ENCODE measurements at places on chromosomes 1 and 21.

DNA sequence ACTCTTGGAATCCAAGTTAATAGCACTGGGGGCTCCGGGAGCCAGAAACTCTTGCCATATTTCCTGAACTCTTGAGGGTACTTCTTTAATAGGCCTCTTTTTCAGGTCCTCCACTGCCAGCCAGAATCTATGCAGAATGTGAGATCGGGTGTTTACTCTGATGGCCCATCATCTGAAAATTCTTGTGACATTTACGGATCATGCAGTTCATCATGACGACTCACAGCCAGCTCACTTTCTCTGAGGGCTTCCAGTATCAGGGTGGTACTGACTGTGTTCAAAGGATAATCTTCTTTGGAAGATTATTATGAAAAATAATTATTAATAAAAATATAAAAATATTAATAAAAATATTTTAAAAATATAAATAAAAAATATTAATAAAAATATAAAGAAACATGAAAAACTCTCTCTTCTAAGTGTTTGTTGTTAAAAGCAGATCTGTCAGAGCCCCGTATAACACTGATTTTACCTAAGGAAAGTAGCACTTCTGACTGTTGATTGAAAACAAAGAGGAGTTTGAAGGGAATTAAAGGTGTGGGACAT, 194.3 kb upstream of the GREM2 start:
- DNase-seq: no peak

- no peak for DNase-seq
Observed at GRCh38 chr1:85451236-85451830, 13.6 kb downstream of the DDAH1 start.

- DNase-seq: no peak
Observed at GRCh38 chr1:5776035-5776550, 216.1 kb downstream of the NPHP4 start.

GRCh38 chr1:184210862-184211261, 159.3 kb downstream of the TSEN15 start:
- DNase-seq: no peak

DNA sequence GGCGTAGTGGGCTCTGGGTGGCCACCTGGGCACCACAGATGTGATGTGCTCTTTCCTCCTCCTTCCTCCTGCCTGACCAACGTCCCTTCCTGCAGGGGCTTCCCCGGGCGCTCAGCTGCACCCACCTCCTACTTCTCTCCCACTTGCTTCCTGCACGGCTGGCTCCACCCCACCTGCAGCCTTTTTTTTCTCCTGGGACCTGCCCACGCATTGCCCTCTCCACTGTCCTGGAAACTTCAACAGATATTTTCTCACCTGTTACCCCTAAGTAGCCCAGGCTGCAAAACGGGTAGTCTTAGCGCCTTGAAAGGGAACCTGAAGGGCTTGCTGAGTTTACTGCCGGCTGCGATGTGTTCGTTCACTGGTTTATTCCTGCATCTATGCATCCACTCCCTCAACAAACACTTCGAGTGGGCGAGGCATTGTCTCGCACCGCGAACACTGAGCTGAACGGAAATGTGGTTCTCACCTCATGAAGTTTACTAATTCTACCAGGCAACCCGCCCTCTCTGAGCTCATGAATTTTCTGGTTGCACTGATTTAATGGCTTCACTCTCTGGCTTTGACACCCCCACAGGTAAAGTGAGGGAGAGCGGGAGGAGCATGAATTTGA, 23.6 kb downstream of the ZBTB18 start:
- DNase-seq: peak; percentile 50

- no peak for DNase-seq
Observed at GRCh38 chr1:52366517-52366827, 467 bp upstream of the CC2D1B start.

DNA sequence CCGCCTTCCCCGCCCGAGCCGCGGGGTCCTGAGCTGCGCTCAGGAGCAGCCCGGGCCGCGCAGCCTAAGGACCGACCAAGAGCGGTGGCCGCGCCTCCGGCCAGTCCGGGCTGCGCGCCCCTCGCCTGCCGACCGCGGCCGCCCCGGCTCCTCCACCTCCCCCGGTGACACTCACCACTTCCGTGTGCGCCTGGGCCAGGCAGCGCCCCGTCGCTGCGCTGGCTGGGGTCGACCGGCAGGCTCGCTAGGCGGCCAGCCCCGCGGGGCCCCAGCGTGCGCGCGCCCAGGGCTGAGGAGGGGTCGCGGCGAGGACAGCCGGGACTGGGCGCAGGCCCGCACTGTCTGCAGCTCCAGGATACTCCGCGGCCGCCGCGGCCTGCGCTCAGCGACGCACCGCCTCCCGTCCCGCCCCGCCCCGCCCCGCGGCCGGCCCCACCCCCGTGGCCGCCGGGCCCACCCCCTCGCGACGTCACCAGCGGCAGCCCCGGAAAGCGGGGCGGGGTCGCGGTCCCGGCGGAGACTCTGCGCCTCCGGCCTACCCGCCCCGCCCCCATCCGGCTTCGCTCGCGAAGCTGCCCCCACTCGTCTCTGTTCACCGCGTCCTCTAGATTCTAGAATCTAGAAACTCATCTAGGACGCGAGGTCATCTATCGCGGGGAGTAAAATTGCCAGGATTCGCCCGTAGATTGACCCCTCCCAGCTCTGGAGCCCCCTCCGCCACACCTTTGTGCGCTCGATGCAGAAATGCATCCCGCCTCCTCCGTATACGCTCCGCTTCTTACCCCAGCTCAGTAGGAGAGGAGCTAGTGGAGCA, at the start of gene JAK1:
Gene JAK1 (minus strand): TSS at position 392 of the 814 bp plus-strand sequence. CDS start 80,285 bp downstream, outside the sequence.
- DNase-seq: peak; percentile 89

- DNase-seq: no peak
Observed at GRCh38 chr1:172339842-172340241, 80.6 kb upstream of the C1orf105 start.

- DNase-seq: no peak
Observed at GRCh38 chr1:224617410-224618355, 1.6 kb downstream of the CNIH3 start.

GRCh38 chr1:12596007-12596821, 21.8 kb downstream of the DHRS3 start:
- no peak for DNase-seq

- no peak for DNase-seq
Observed at GRCh38 chr1:197173571-197174507, 27.4 kb upstream of the ASPM start.

GRCh38 chr1:93703643-93704042, 22.0 kb upstream of the BCAR3 start:
- no peak for DNase-seq

DNA sequence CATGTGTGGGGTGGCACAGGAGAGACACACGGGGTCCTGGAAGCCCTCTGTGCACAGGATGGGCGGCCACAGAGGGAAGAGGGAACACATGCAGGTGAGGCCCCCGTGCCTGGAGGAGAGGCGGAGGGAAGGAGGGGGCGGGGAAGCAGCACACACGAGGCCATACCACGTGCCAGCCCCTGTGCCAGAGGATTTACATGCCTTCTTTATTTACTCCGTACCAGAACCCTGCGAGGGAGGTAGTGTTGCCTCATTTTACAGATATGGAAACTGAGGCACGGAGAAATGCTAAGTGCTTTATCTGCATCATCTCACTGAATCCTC, 56.1 kb downstream of the ARHGEF10L start:
- no peak for DNase-seq

DNA sequence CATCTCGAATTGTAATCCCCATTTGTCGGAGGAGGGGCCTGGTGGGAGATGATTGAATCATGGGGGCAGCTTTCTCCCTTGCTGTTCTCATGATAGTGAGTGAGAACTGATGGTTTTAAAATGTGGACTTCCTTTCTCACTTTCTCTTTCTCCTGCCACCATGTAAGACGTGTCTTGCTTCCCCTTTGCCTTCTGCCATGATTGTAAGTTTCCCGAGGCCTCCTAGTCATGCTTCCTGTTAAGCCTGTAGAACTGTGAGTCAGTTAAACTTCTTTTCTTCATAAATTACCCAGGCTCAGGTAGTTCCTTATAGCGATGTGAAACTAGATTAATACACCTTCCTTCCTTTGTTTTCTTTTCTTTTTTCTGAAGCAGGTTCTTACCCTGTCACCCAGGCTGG, 13.9 kb downstream of the DNAJC6 start:
- DNase-seq: no peak

- DNase-seq: no peak
Observed at GRCh38 chr21:33940164-33940880, 24.7 kb upstream of the ATP5PO start.

Data from activated T-cell treated with anti-CD3 and anti-CD28 coated beads for 1 hour (primary cell).